ENCODE measurements at places on chromosomes 6 and 20. TPM values are rescaled to one million over a fixed set of nuclear protein-coding genes. Genes with fewer than 3 reads are reported as not detected.

The PRL gene
- total RNA-seq = not detected

The CST7 gene
- 83.1 TPM for total RNA-seq

The DST gene
- 6.2 TPM for total RNA-seq

The L3MBTL1 gene
- total RNA-seq = 7.7 TPM

- DNase-seq = peak; percentile 25
Measured at GRCh38 chr20:24783631-24784492, 165.2 kb upstream of the CST7 start.

GRCh38 chr6:133749427-133749826 is 139.5 kb upstream of the TCF21 start:
- no peak for DNase-seq

DNA sequence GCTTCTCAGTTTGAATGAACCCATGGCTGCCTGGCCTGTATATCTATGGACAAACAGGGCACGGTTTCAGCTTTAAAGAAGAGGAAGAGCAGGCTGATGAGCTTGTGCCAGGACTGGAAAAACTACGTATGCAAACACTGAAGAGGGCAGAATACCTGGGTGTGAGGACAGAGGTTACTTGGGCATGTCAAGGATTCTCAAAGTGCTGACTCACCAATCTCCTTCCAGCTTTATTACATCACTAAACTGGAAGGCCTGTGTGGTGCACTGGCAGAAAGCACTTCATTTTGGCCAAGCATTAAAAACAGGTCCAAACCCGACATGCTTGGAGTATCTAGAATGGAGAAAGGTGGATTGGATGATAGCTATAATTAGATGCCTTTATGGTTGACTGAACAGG is 95.2 kb downstream of the GMPR start:
- DNase-seq = no peak

GRCh38 chr6:45850378-45851033 is 165.2 kb downstream of the CLIC5 start:
- no peak for DNase-seq

- no peak for DNase-seq
Measured at GRCh38 chr20:17229256-17229655, 2.4 kb downstream of the PCSK2 start.

GRCh38 chr20:61502433-61502832 is 250.4 kb downstream of the CDH4 start:
- DNase-seq = no peak

- no peak for DNase-seq
Measured at GRCh38 chr6:108585921-108586536, 25.3 kb downstream of the FOXO3 start.
